ENCODE measurements at places on chromosomes 16 and 17. TPM values are rescaled to one million over a fixed set of nuclear protein-coding genes. Genes with fewer than 3 reads are reported as not detected.

Gene RDM1
- 4.2 TPM for polyA plus RNA-seq

Gene VAT1L
- polyA plus RNA-seq: 6.1 TPM

Gene CTRB2
- not detected for polyA plus RNA-seq

Gene NPIPA5
- polyA plus RNA-seq: 35.5 TPM

Gene CPHXL2
- 0.05 TPM for polyA plus RNA-seq

DNA sequence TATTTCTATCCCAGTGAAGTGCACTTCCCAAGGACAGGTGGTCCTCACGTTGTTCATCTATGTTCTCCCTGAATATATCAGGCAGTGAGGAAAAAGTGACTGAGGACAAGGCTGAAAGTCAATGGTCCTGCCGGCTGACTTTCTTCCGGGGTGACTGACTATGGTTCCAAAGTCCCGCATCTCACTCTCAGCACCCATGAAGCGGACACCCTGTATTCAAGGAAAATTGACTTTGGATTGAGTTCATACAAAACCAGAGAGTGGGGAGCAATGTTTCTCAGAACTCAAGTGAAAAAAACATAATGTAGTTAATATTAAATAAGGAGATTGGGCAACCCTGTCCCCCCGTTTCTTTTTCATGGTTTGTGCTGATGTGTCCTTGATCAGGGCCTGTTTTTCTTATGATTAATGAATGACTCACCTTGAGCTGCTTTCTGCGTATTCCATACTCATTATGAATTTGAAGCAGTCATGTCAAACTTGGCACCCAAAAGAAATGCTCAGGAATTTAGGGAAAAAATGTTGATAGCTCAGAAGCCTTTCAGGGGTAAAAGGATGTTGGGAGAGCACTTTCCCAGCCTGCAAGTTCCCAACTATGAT lies 184.0 kb downstream of the CYLD start:
- no peak for DNase-seq

DNA sequence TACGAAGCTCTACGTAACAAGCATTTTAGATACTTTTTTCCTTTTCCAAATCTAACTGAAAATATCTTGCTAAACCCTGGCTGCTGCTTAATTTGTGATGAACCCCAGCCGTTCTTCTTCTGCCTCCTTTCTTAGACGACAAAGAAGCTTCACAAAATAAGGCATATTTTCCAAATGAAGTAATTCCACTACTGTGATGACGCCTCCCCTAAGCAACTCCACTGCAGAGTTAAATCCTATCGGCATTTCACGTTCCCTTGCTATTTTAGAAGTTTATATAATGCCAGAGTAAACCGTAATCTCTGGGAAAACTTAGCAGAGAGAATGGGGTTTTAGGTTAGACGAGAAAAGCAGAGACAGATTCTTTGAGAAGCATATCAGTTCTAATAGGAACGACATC lies 683.1 kb upstream of the SALL1 start:
- DNase-seq: no peak

- DNase-seq: no peak
Measured at GRCh38 chr17:43660816-43661493, 767 bp downstream of the MEOX1 start.

- DNase-seq: no peak
Measured at GRCh38 chr17:78682363-78682762, 99.7 kb downstream of the CYTH1 start.

GRCh38 chr17:70775679-70776078 lies 606.3 kb downstream of the KCNJ2 start:
- DNase-seq: no peak

DNA sequence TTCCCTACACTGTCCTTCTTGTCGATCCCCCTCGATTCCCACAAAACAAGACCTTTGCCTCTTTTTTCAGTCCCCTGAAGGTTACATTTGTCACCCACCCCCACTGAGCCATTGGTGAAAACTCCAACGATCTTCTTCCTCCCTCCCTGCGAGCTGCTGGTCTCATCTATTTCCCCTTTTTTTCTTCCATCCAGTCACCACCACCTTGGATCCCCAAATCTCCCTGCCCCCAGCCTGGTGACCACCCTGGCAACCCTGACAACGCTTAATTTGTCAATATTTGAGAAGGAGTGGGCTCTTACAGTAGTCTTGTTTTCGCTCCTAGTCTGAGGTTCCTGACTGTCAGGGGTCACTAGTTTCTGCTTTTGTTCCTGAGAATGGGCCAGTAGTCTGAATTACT lies 62.9 kb downstream of the SMPD3 start:
- no peak for DNase-seq
